ENCODE measurements at places on chromosomes 12 and 14.
A peak's percentile ranks its signal among the peaks of the same experiment; 100 is the strongest.

GRCh38 chr12:11827091-11828061 is 177.9 kb downstream of the ETV6 start:
- DNase-seq: no peak

GRCh38 chr14:99179946-99180345 is 92.1 kb downstream of the BCL11B start:
- DNase-seq: no peak

DNA sequence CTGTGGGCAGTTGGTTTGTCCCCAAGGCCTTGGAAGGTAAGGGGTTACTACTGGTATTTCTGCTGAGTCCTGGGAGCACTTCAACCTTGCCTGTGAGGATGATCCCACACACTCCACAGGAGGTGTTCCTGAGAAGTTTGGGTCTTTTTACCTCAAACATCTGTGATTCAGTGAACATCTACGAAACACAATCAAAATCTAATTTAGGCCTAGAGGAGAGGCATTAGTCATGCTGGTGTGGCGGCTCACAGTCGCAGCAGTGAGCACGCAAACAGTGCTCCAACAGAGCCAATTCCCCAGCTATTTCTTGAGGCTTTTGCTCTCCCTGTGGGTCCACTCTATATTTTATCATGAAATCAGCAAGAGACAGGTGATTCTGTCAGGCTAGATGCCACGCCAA is 107.6 kb downstream of the APAF1 start:
- DNase-seq: no peak

GRCh38 chr12:118377884-118378470 is 1.6 kb downstream of the SUDS3 start:
- DNase-seq: peak; percentile 76

GRCh38 chr12:71671816-71672215 is 7.7 kb downstream of the THAP2 start:
- no peak for DNase-seq

- no peak for DNase-seq
Measured at GRCh38 chr14:64910847-64911495, 3.3 kb upstream of the CHURC1 start.

GRCh38 chr12:103652808-103653207 is 65.7 kb downstream of the STAB2 start:
- DNase-seq: no peak

DNA sequence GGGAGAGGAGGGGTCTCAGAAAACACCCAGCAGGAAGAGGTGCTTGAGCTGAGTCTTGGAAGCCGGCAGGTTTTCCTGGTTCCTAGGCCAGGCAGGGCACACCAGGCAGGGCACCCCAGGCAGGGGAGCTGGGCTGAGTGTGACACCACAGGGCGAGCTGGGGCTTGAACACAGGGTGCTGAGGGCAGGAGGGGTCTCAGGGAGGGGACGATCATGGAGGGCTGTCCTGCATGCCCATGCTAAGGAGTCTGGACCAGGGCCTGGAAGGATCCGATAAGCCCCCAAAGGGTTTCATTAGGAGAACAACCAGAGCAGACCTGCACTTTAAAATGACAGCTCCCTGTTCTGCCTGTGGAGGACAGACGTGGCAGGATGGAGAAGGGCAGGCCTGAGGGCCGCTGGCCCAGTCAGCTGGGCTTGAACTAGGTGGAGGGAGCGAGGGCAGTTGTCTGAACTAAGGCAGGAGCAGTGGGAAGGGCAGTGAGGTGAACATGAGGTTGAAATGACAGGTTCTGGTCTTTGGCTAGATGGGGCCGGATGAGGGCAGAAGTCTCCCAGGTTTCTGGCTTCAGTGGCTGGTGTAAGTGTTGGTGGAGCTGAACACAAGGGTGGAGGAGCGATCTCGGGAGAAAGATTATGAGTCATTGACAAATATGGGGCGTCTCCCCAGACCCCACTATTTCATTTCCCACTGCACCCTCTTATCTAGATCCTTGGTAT is 171.0 kb upstream of the PZP start:
- no peak for DNase-seq

DNA sequence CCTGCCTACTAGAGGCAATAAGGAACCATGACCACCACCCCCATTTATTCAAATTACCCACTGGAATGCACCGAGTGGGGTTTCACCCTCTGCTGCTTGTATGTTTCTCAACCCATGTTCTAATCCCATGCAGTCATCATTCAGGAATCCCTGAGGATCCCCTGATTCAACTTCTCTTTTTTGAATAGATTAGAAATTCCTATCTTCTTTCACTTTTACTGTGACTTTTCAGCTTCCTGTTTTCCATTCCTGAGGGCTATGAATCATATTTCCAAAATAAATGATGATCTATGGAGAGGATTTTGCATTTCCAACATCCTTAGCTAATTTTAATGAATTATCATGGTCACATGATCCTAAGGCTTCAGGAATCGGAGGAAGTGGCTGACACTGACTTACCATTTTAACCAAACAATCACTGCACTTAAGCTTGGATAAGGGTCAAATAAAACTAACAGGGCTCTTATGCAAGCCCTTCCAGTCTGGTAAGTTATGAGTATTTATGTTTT is 19.4 kb upstream of the P2RX4 start:
- DNase-seq: no peak

- DNase-seq: no peak
Measured at GRCh38 chr12:92029136-92029535, 116.5 kb downstream of the BTG1 start.
